ENCODE measurements at places on chromosomes 1 and 21.

GRCh38 chr1:168504064-168504837 is 39.5 kb downstream of the XCL2 start:
- DNase-seq, result no peak

- DNase-seq, result no peak
Measured at GRCh38 chr1:213883618-213884017, 104.2 kb upstream of the PROX1 start.

- no peak for DNase-seq
Measured at GRCh38 chr1:11379851-11380250, 99.1 kb upstream of the DISP3 start.

DNA sequence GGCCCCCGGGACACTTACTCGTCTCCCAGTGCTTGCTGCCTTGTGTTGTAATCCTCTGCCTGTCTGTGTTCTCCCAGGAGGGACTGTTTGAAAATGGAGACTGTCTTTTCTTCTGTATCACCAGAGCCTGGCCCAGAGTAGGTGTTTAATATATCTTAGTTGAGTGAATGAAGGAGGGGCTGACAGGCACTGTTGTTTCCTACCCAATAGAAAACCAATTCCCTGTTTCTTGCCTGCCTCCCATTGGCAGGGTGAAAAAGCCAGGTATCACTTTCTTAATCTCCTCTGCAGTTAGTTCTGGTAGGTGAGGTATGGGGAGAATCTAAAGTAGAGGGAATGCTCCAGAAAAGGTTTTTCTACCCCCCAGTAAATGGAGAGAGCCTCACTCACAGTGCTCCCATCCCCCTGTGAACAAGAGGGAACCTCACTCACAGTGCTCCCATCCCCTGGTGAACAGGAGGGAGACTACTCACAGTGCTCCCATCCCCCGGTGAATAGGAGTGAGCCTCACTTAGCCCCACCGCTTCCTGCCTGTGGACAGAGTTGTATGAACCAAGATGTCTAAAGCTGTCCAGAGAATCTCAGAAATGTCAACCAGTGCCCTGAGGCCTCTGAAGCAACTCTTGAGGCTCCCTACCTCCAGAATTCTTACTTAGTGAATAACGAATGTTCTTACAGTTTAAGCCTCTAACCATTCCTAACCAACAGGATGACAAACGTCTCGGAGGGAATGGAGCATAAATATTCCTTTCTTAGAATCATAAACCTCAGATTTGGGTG is at the start of gene GJA5:
GJA5 (minus strand) TSS at position 122 of the 780 bp plus-strand sequence. CDS start 1,364 bp downstream, outside the sequence.
- DNase-seq, result no peak

- no peak for DNase-seq
Measured at GRCh38 chr1:193392686-193393085, 206.3 kb upstream of the B3GALT2 start.

GRCh38 chr1:230249695-230250480 is 176.2 kb downstream of the PGBD5 start:
- DNase-seq, result no peak

GRCh38 chr1:88655685-88656299 is 28.3 kb upstream of the PKN2 start:
- no peak for DNase-seq

DNA sequence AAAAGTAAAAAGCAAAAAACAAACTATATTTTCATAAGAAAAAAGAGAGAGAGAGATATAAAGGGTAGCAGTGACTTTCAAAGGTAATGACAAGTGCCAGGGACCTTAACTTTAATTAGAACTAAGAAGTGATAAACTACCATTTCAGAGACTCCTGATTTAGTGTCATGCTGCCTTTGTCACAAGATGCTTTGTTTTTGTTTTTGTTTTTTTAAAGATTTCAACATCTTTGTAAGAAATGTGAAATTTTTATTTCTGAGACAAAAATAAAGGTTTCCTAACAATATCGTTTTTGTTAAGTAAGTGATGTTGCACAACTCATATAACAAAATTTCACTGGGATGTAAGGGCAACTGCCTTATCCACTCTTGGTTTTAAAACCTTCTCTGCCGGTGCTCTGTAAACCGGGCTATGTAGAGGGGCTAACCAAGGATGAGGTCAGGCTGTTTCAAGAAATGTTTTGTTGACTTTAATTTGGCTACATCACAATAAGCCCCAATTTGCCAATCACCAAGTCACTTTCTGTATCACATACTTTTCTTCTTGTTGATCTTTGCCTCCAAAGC is 35.2 kb upstream of the SYT2 start:
- DNase-seq, result no peak

- no peak for DNase-seq
Measured at GRCh38 chr1:8510041-8510823, 192.3 kb downstream of the SLC45A1 start.

- no peak for DNase-seq
Measured at GRCh38 chr1:190003376-190003775, 474.3 kb downstream of the BRINP3 start.

DNA sequence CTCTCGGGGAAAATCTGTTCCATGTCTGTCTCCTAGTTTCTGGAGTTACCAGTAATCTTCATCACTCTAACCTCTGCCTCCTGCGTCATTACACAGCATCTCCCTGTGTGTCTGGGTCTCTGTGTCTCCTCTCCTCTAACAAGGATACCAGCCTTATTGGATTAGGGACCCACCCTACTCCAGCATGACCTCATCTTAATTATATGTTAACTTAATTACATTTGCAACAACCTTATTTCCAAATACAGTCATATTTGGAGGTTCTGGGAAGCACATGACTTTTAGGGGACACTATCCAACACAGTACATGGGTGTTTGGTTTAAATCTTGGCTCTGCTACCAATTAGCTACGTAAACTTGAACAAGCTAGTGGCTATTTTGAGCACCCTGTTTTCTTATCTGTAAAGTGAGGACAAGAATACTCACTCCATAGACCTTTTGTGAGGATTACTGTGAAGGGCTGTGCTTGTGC is 83.9 kb upstream of the SGIP1 start:
- no peak for DNase-seq

GRCh38 chr1:59359325-59359724 is 62.4 kb downstream of the FGGY start:
- no peak for DNase-seq

DNA sequence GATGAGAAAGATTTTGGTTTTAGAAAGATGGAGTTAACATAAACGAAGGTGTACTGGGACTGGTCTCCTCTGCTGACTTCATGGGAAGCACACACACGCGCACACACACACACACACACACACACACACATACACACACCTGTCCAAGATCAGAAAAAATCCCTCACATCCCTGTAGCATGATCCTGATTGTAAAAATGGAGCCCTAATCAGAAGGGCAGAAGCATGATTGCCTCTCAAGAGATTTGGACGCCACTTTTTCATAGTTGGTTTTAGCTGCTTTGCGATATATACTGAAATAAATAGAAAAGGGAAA is 56.5 kb upstream of the LGALS8 start:
- DNase-seq, result no peak

- DNase-seq, result no peak
Measured at GRCh38 chr1:201584471-201585092, 45.7 kb downstream of the NAV1 start.

All from SHP77 (cell line).